ENCODE measurements at places on chromosomes 16 and 17.

- H3K27ac ChIP-seq: no peak overlapping the region
- H3K36me3 ChIP-seq: no peaks in the 10 kb centered on the region
- H3K27me3 ChIP-seq: no peaks in the 10 kb centered on the region
- no peaks in the 10 kb centered on the region for H3K4me1 ChIP-seq
- no peak overlapping the region for H3K4me3 ChIP-seq
- DNase-seq: no peak
Measured at GRCh38 chr17:55500103-55500502, 11.1 kb downstream of the SMIM36 start.

DNA sequence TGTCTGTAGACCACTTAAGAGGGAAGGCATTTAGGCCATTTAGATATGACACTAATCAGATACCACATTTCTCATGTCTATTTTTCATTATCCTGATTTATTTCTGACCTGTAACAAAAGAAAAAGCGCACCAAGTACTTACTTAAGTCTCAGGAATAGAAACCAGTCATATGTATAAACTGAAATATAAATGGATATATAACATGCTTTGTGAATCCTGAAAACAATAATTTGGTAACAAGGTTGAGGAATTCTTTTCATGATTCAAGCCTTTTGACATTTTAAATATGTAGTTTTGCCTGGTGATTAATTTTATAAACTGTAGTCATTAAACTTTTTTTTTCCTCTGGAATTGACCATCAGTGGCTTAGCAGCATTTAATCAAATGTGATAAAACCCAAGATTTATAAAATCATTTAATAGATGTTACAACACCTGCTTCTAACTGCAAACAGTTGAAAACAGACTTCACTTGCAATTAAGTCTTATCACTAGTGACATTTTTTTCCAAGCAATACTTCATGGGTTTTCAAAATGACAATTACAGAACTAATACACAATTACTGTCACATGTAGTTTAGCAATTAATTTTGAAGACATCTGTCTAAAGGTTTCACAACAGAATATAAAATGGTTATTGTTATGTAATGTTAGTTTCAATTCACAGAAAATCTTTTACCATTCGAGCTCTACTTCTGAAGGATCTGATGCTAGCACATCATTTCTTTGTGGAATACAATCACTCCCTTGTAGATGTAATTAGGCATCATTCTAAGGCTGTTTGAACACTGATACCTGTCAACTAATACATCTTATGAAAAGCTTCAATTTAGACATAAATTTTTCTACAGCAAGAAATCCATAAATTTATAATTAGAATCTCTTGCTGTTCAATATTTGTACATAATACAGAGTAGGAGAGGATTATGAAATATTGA, 110.3 kb downstream of the TOX3 start:
- no peaks in the 10 kb centered on the region for H3K27me3 ChIP-seq
- H3K27ac ChIP-seq: no peak overlapping the region
- H3K4me1 ChIP-seq: no peaks in the 10 kb centered on the region
- DNase-seq: no peak
- H3K36me3 ChIP-seq: peaks cover 8% of the 10 kb centered on the region

GRCh38 chr17:5282642-5283217, 646 bp downstream of the RABEP1 start:
- no peaks in the 10 kb centered on the region for H3K36me3 ChIP-seq
- peak overlapping the region; percentile 65 for H3K4me3 ChIP-seq
- H3K4me1 ChIP-seq: peaks cover 6% of the 10 kb centered on the region
- DNase-seq: no peak
- H3K27ac ChIP-seq: no peak overlapping the region
- H3K27me3 ChIP-seq: no peaks in the 10 kb centered on the region

GRCh38 chr17:65685110-65685509, 123.7 kb upstream of the AXIN2 start:
- no peaks in the 10 kb centered on the region for H3K4me1 ChIP-seq
- no peaks in the 10 kb centered on the region for H3K27me3 ChIP-seq
- no peaks in the 10 kb centered on the region for H3K36me3 ChIP-seq
- DNase-seq: no peak
- H3K27ac ChIP-seq: no peak overlapping the region

DNA sequence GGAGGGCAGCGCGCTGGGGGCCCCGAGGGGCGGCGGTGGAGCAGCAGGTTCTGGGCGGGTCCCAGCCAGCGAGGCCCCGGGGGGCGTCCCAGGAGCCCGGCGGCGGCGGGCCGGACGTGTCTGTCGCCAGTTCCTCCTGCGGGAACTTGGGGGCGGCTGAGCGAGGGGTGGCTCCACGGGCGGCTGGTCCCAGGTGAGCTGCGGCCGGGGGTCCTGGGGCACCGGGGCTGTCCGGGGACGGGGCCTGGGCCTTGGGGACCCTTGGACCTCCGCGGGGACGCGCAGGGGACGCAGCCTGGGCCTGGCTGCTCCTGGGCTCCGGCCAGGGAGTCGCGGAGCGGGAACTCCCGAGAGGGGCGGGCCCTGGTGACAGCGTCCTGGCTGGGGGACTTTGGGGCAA, 54.2 kb upstream of the ZNF267 start:
- no peaks in the 10 kb centered on the region for H3K36me3 ChIP-seq
- no peaks in the 10 kb centered on the region for H3K4me1 ChIP-seq
- H3K27me3 ChIP-seq: no peaks in the 10 kb centered on the region
- DNase-seq: no peak
- no peak overlapping the region for H3K4me3 ChIP-seq

DNA sequence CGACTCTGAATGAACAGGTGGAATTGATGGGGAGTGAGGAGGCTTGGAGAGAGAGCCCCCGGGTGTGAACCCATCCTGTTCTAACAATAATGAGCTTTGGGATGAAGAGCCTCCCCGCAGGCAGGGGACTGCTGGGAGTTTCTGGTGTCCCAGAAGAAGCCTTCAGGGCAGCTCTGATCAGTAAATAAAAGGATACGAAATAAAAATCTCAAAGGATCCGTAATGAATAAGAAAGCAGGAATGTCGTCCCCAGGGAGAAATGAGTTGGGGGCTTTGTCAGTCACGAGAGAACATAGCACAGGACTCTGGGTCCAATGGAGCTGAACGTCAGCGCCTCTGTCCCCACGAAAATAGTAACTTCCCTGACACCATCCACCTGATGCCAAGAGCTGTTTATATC, 113.4 kb downstream of the PITPNC1 start:
- no peak for DNase-seq
- H3K4me3 ChIP-seq: peak overlapping the region; percentile 10
- H3K4me1 ChIP-seq: peaks cover 7% of the 10 kb centered on the region

- no peaks in the 10 kb centered on the region for H3K27me3 ChIP-seq
- DNase-seq: no peak
- peaks cover 13% of the 10 kb centered on the region for H3K4me1 ChIP-seq
- H3K4me3 ChIP-seq: no peak overlapping the region
Measured at GRCh38 chr17:67281053-67281452, 36.1 kb upstream of the HELZ start.

- peaks cover 5% of the 10 kb centered on the region for H3K36me3 ChIP-seq
- no peaks in the 10 kb centered on the region for H3K4me1 ChIP-seq
- no peak within 1 kb of the TSS for H3K4me3 ChIP-seq
- no peak within 1 kb of the TSS for H3K27ac ChIP-seq
- peaks cover 10% of the 10 kb centered on the region for H3K27me3 ChIP-seq
Measured at GRCh38 chr16:283033-283805, at the start of gene PDIA2. Gene PDIA2 (plus strand): TSS chr16:283164. CDS start chr16:283170, 6 bp downstream.

- no peaks in the 10 kb centered on the region for H3K4me1 ChIP-seq
- H3K36me3 ChIP-seq: peaks cover 25% of the 10 kb centered on the region
- peak; percentile 66 for DNase-seq
- no peaks in the 10 kb centered on the region for H3K27me3 ChIP-seq
Measured at GRCh38 chr17:58487589-58488427, at the start of gene HSF5. Gene HSF5 (minus strand): TSS chr17:58488408. CDS start chr17:58488274, 134 bp downstream.

DNA sequence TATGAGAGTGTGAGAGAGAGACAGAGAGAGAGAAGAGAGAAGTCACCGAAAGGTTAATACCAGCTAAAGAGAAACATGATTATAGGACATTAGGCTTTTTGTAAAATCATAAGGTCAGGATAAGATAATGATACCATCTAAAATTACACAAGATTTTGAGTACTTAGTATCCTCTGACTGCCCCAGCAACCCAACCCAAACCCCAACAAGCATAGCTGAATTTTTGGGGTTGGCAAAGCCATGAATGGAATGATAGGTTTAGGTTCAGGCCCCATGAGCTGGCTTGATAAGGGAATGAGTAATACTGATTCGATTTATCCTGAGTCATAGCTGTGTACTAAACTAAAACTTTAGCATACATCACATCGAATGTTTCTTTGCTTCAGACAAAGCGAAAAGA, 259.5 kb downstream of the IRX3 start:
- no peaks in the 10 kb centered on the region for H3K36me3 ChIP-seq
- no peaks in the 10 kb centered on the region for H3K4me1 ChIP-seq

- H3K4me1 ChIP-seq: peaks cover 19% of the 10 kb centered on the region
- no peaks in the 10 kb centered on the region for H3K27me3 ChIP-seq
- DNase-seq: no peak
Measured at GRCh38 chr17:80826346-80826954, 165.2 kb upstream of the CHMP6 start.

GRCh38 chr17:74815550-74816370, 39.6 kb upstream of the NAT9 start:
- no peaks in the 10 kb centered on the region for H3K36me3 ChIP-seq
- H3K27ac ChIP-seq: no peak overlapping the region
- H3K4me1 ChIP-seq: 0 out of 2 replicates have a peak, but pooled peaks cover 2% of the 10 kb centered on the region
- H3K4me3 ChIP-seq: no peak overlapping the region
- no peak for DNase-seq

DNA sequence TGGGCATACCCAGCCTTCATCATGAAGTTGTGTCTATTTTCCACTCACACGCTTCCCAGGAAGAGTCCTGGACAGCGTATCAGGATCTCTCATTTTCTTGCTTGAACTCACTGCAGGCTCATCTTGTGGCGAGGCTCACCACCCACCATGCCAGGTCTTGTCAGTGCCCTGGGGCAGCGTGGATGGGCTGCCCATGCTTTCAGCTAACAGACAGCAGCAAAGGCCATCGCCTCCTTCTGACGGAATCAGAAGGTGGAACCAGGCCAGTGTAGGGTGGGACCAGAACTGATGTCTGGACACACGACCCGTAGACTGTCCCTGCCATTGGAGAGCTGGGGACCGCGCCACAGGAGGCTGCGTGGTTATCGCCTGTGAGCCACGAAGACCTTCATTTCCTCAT, 169.4 kb downstream of the FOXL1 start:
- H3K36me3 ChIP-seq: no peaks in the 10 kb centered on the region
- no peak for DNase-seq
- H3K27ac ChIP-seq: no peak overlapping the region
- no peak overlapping the region for H3K4me3 ChIP-seq

- H3K27me3 ChIP-seq: no peaks in the 10 kb centered on the region
- DNase-seq: no peak
- no peak overlapping the region for H3K27ac ChIP-seq
- no peaks in the 10 kb centered on the region for H3K4me1 ChIP-seq
Measured at GRCh38 chr17:47200325-47200664, 8.9 kb upstream of the MYL4 start.

DNA sequence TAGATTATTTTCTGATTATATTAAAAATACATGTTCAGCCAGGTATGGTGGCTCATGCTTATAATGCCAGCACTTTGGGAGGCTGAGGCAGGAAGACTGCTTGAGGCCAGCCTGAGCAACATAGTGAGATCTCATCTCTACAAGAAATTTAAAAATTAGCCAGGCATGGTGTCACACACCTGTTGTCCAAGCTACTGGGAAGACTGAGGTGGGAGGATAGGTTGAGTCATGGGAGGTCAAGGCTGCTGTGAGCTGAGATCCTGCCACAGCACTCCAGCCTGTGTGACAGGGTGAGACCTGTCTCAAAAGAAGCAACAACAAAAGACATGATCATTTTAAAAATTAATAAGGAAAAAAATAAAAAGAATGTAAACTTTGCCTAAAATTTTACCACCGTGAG, 40.7 kb downstream of the PRAC1 start:
- DNase-seq: no peak
- H3K4me1 ChIP-seq: no peaks in the 10 kb centered on the region
- H3K36me3 ChIP-seq: no peaks in the 10 kb centered on the region

GRCh38 chr16:83345846-83346640, 461.7 kb upstream of the HSBP1 start:
- no peak overlapping the region for H3K27ac ChIP-seq
- no peak for DNase-seq
- H3K36me3 ChIP-seq: no peaks in the 10 kb centered on the region

DNA sequence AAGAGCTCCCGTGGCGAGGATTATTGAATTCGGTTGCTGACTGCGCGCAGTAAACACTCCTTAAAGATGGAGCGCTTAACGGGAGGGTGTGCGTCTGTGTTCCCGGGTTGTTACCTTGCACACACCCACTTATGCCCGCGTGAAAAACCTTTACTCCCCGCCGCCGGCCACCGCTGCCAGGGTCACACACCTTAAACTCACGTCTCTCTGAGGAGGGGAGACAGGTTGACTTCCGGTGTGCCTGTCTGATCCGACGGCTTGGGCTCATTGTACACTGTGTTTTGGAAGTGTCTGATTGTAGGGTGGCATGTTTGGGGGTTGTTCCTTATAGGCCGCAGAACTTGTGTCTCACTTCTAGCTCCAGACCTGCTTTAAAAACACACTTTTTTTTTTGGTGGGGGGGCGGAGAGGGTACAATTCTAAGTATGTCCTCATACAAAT, 66.8 kb downstream of the KPNA2 start:
- H3K4me1 ChIP-seq: no peaks in the 10 kb centered on the region
- H3K4me3 ChIP-seq: peak overlapping the region; percentile 65
- peaks cover 15% of the 10 kb centered on the region for H3K27me3 ChIP-seq
- H3K36me3 ChIP-seq: no peaks in the 10 kb centered on the region
- H3K27ac ChIP-seq: no peak overlapping the region
- DNase-seq: no peak

GRCh38 chr17:56667925-56668458, 74.5 kb downstream of the NOG start:
- no peak for DNase-seq
- no peaks in the 10 kb centered on the region for H3K27me3 ChIP-seq
- H3K4me3 ChIP-seq: no peak overlapping the region
- H3K4me1 ChIP-seq: no peaks in the 10 kb centered on the region
- no peaks in the 10 kb centered on the region for H3K36me3 ChIP-seq

DNA sequence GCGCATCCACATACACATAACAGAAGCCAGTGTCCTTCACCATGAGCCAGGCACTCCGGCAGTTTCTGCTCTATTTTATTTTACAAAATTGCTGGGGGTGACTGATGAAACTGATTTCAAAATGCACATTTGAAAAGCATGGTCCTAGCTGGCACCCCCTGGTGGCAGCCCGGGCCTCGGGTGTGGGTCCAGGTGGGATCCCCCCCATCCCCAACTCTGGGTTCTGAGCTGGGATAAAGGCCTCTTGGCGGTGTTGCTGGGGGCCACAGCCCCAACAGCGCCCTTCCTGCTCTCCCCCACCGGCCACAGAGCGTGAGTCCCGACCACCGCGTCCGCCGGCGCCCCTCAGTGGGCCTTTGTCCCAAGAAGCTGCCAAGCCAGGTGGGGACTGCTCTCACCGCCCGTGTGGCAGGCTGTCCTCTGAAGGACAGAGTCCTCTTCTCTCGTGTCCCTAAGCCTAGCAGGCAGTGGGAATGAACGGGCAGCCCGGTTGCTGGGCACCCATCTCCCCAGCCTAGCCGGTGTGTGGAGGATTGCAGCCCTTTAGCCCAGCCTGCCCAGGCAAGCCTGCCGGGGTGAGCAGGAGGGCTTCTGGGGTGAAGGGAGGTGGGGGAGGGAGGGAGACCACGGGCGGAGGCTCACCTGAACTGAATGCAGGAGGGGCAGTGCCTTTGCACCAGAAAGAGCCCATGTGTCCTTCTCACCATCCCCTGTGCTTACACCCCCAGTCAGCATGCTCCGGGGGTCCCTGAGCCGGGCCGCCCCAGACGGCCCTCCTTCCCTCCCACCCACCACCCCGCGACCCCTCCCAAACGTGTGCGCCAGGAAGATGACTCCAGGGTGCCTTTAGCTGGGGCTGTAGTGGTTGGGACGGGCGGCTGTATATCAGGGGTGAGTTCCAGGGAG, 898 bp downstream of the SNAI3 start:
- peaks cover 5% of the 10 kb centered on the region for H3K4me1 ChIP-seq
- peaks cover 8% of the 10 kb centered on the region for H3K27me3 ChIP-seq
- no peak overlapping the region for H3K27ac ChIP-seq
- H3K36me3 ChIP-seq: no peaks in the 10 kb centered on the region
- peak overlapping the region; percentile 69 for H3K4me3 ChIP-seq
